Epithelial cell of esophagus (primary cell): ENCODE measurements at places on chromosomes 11 and 22.

DNA sequence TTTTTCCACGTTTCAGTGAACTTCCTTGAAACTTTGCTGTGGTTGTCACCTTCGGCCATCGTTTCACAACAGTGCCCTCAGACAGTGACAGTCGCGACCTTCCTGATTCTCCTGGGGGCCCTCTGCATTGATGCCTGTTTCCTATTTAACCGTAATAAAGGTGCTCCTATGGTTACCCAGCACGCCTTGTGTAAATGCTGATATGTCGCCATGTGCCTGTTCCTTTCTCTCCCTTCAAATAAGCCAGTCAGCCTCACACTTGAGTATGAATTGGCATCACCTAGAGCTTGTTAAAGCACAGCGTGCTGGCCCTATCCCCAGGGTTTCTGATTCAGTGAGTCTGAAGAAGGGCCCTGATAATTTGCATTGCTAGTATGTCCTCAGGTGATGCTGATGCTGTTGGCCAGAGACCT, 104.8 kb downstream of the MICAL2 start:
- no peak for DNase-seq

DNA sequence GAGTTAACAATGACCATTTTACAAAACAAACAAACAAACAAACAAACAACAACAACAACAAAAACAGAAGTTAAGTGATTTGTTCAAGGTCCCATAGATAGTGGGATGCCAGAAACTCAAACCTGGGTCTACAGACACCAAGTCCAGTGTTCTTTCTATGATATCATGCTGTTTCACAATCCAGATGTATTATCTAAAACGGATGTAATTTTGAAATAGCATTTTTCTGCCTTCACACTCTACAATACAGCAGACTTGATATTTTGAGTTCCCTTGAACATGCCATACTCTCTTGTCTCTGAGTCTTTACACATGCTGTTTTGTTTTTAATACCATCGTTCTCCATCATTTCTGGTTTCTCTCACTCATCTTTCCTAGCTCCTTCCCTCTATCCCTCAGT, 104.5 kb downstream of the RELT start:
- peak; percentile 5 for DNase-seq

DNA sequence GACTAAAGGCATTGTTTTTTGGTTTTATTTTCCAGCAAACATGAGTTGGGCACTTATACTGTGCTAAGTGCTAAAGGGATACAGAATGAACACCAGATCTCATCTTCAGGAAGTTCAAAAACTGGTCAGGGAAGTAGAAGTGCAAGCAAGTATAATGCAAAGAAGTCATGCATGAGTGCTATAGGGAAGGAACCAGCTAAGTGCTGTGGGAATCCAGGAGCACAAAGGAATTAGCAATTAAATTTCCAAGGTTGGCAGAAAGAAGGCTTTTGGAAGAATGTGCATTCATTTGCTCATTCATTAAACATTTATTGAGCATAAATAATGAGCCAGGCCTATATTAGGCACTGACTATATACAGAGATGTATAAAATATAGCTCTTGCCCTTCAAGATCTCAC, 143.7 kb upstream of the ARHGAP42 start:
- no peak for DNase-seq

DNA sequence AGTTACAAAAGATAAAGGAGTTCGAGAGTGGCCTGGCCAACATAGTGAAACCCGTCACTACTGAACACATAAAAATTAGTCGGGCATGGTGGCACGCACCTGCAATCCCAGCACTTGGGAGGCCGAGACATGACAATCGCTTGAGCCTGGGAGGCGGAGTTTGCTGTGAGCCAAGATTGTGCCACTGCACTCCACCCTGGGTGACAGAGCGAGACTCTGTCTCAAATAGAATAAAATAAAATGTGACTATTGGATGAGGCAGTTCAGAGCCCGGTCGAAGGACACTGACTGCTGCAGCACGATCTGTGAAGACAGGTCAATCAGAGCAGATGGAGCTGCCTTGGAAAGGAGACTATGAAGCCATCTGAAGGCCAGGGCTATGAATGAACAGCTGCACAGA, 37.7 kb upstream of the ANO1 start:
- no peak for DNase-seq

DNA sequence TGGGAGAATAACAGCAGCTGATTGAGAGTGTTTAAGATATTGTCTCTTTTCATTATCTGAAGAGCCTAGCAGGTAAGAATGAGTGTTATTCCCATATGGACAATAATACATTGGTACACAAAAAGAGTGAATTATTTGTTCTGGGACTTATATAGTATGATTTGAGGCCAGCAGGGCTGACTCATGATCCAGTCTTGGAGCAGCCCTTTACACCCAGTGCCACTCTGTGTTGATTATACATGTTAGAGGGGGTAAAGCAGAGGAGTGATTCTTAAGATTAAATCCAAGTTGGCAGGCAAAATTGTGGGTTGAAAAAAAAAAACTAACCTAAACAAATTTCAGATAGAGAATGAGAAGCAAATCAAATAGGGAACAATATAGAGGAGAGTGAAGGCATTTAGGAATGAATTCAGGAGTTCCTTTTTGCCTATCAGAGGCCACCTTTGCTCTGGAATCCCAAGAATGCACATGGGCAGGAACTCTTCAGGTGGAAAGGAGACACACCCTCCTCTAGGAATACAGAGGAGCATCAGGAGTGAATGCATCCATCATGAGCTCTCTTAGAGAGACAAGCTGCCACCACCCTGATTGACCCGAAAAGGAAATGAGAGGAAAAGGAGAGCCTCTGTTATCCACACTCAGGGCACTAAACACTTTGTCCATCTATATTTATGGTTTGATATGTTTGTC, 19.2 kb upstream of the MRGPRX1 start:
- peak; percentile 5 for DNase-seq

GRCh38 chr22:37804352-37804880, 3.3 kb upstream of the GCAT start:
- no peak for DNase-seq

- DNase-seq: no peak
Observed at GRCh38 chr11:13834463-13834862, 128.1 kb upstream of the SPON1 start.

DNA sequence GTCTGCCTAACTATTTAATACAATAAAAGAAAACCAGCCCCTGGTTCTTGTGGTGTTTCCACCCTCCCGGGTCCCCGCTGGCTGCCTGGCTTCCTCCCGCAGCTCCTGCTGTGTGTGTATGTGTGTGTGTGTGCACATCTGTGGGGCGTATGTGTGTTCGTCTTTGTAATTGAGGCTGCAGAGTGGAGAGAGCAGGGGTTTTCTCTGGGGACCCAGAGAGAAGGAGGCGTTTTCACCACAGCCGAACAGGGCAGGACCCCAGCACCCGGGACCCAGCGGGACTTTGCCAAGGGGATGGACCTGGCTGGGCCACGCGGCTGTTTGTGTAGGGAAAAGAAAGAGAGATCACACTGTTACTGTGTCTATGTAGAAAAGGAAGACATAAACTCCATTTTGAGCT, 42.7 kb downstream of the IGLL1 start:
- DNase-seq: no peak

GRCh38 chr11:34002420-34002819, 49.1 kb upstream of the CAPRIN1 start:
- DNase-seq: peak; percentile 61

- no peak for DNase-seq
Observed at GRCh38 chr11:12238420-12238819, 128.0 kb downstream of the MICAL2 start.

GRCh38 chr11:125933030-125933813, 12.6 kb upstream of the VSIG10L2 start:
- DNase-seq: no peak

GRCh38 chr22:30334646-30335045, 7.9 kb upstream of the TBC1D10A start:
- DNase-seq: no peak

- peak; percentile 39 for DNase-seq
Observed at GRCh38 chr11:30143098-30143705, 87.6 kb upstream of the FSHB start.

DNA sequence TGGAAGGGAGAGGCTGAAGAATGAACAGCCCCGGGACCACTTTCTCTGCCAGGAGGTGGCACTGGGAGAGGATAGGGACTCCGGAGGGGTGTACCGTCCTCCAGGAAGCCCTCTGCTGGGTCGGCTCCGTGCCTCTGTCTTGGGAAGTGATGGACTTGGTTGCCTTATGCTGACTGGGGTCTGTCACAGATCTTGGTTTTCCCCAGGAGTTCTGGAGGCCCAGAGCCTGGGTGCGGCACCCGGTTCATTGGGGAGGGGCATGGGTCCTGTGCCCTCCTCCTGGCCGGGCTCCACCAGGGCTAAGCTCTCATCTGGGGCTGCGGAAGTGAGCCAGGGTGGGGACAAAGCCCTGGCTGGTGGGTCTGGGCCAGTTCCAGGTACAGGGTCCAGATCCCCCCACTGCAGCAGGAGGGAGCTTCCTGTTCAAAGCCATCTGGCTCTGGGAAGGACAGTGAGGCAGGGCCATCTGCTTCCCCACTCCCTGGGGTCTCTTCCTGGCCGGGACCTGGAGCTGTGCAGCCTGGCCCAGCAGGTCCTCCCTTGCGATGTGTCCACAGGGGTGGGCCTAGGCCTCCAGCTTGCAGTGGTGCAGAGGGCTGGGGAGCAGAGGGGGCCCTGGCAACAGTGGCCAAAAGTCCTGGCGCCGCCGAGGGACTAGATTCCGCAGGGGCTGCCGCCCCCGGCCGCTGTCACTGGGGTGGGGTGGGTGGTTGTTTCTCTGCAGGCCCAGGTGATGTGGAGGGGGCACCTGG, 1.1 kb upstream of the AP2A2 start:
- no peak for DNase-seq

DNA sequence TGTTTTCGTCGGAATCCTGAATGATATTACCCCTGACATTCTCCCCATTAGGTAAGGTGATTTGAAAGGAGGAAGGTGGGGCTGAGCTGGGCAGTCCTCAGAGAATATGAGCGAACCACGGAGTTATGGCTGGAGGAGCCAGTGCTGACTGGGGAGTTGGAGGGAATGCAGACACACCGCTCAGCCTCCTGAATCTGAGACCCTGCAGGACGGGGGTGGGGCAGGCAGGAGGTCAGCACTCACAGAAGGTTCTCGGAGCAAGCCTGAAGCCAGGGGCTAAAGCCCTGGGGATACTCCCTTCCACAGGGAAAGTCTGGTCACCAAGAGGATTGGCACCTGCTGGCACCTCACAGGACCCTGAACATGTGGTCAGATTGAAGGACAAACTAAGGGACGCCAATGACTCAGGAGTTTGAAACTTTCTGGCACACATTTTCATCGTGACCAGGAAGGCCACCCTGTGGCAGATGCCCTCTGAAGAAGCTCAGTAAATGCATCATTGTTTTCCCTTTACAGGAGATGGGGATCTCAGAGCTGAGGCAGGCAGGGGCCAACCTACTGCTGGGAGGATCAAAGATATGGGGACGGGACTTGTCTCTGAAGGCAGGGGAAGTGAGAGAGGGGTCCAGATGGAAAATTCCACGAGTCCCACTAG, 26.9 kb upstream of the FCHSD2 start:
- DNase-seq: no peak

- peak; percentile 61 for DNase-seq
Observed at GRCh38 chr22:44130076-44130711, 50.5 kb upstream of the PARVG start.

DNA sequence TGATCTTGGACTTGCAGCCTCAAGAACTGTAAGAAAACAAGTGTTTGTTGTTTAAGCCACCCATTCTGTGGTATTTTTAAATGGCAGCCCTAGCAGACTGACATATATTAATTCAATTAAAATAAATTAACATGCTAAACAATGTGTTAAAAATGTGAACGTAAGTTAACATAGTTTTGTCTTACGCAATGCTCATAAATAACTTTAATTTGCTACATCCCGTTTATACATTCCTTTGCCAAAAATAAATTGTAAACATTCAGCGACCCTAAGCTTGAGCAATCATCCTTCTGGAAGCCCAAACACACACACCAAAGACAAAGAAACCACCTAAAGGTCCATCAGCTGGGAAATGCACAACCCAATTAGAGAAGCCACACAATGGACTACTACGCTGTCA, 70.4 kb downstream of the CELSR1 start:
- no peak for DNase-seq

- no peak for DNase-seq
Observed at GRCh38 chr22:46593211-46593681, 26.9 kb upstream of the GRAMD4 start.

- DNase-seq: no peak
Observed at GRCh38 chr11:20042045-20042639, 118.1 kb downstream of the DBX1 start.

- peak; percentile 15 for DNase-seq
Observed at GRCh38 chr11:106395716-106396349, 318.4 kb downstream of the AASDHPPT start.

- DNase-seq: peak; percentile 42
Observed at GRCh38 chr11:103608566-103608965, 427.9 kb upstream of the DDI1 start.

DNA sequence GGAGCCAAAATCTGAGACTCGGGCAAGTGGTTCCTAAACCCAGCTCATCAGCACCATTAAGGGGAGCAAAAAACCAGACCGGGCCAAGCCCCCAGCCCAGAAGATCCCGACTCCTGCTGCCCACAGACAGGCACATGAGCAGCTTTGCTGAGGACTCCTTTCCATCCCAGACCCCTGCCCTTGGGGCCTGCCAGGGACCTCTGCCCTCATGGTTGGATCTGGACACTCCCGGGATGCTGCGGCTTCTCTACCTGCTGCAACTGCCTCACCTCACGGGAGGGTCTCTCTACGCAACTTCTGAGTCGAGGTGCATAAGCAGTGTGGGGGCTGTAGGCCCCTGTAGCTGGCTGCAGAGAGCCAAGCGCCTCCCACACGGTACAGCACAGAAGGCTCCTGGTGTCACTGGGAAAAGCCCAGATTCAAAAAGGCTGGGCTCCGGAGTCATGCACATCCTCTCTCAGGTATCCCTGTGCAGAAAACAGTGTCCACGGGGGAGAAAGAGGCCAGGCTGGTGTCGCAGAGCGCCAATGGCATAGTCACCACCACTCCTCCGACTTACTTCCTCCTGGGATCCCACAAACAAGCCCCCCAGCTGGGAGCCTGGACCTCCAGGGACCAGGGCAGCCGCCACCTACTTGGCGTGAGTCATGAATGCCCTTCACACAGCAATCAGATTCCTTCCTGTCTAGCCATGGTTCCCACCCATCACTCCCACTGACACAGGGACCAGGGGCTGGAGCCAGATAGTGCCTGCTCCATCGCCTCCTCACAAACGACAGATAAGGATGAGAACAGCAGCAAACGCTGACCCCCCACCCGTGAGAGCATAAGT, 122.1 kb downstream of the BCR start:
- DNase-seq: no peak

DNA sequence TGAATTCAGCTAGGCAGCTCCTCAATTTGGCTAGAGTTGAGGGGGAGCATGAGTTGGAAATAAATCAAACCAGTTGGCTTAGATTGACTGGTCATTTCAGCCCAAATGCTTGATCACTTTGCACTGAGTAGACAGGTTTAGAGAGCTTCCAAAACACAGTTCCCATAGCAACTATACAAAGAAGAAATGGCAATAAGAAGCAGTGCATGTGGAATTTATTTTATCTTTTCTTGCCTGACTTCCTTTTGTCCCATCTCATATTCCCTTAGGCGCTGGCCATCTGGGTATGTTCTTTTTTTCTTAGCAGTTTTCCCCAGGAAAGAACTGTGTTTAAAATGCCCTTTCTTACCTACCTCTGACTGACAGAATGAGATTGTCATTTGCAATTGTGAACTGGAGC, 38.7 kb upstream of the C11orf87 start:
- no peak for DNase-seq
